ENCODE measurements at places on chromosomes 7 and 10.

DNA sequence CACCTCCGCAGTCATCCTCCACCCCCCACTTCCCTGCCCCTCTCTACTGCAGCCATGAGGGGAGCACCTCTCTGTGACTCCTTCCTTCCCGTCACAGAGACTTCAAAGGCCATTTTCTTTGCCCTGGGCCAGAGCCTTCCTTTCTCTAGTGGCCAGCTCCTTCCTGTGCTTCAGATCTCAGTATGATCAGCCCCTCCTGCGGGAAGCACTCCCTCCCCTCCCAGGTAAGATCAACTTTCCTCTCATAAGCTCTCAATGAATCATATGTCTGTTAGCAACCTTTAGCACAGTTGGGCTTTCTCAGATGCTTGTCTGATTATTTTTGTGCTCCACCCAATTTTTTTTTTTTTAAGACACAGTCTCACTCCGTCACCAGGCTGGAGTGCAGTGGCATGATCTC lies 241.0 kb upstream of the PRSS1 start:
- DNase-seq = no peak

DNA sequence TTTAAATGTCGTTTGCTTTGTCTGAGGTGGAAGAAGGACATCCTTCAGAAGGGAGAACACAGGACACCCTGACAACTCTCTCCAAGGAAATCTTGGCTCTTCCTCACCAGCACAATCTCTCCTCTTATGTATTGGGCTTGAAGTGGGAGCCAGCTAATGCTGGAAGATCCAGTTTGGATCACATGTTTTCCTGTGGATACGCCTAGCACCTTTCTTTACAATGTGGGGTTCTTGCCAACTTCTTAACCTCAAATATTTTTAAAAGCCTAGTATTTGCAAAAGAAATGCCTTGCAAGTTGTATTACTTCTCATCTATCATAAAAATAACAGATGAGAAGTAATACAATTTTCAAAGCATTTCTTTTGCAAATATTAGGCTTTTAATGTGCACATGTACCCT lies 76.4 kb downstream of the FRMD4A start:
- DNase-seq = no peak

DNA sequence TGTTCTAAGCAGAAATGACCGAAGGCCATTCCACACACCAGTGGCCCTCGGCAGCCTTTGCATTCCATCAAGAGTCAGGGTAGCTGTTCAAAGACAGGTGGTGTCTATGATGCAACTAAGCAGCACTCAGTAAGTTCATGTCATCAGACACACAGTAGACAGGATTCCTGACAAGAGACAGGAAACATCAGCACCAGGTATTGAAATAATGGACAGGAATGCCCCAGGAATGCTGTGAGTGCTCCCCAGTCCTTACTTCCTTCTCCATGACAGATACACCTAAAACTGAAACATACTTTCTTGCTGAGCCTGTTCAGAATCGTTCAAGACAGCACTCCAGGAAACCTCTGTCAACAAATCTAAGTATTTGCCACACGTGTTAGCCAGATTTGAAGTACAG lies 204.4 kb downstream of the TPST1 start:
- no peak for DNase-seq

DNA sequence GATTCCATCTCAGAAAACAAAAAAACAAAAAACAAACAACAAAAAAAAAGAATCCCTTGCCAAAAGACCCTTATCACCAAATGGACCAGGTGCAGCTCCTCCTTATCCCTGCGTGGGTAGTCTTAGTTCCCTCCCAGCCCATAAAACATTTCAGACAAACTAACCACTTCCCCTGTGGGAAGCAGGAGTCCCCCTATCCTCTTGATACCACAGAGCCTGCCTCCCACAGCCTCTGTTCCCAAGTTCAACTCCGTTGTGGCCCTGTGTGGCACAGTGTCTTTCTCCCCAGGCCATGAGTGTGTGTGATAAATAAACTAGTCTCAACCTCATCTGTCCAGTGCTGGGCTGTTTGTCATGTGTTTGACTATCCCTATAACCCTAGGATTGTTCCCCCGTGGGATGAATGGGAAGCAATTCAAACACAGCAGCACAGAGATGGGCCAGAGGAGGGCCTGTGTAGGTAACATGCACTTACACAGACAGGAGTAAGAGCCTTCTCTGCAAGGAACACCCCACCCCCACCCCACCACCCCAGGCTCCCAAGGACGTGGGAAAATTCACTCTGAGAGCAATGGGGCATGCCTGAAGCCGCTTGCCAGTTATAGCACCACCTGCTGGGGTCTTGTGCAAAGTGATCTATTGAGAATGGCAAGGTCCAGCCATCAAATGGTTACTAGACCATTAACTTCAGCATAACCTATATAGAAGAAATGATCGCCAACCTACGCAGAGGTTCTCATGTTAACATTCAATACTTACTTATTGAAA lies 147.1 kb upstream of the GHITM start:
- DNase-seq = no peak

DNA sequence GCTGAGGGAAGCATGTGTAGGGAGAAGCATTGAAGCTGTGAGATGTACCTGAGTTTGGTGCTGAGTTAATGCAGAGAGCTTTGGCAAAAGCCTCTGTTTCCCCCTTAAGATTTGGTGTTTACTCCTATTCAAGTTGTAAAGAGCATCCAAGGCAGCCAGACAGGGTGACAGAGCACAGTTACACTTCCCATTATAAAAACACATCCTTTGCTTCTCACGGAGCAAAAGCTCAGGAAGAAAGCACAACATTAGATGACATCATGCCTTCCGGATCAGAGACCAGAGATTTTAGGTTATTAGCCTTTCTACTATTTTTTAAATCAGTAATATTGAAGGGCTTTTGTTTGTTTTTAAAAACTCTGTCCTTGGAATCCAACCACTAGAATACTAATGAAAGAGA lies 182.9 kb downstream of the DOCK4 start:
- DNase-seq = no peak

DNA sequence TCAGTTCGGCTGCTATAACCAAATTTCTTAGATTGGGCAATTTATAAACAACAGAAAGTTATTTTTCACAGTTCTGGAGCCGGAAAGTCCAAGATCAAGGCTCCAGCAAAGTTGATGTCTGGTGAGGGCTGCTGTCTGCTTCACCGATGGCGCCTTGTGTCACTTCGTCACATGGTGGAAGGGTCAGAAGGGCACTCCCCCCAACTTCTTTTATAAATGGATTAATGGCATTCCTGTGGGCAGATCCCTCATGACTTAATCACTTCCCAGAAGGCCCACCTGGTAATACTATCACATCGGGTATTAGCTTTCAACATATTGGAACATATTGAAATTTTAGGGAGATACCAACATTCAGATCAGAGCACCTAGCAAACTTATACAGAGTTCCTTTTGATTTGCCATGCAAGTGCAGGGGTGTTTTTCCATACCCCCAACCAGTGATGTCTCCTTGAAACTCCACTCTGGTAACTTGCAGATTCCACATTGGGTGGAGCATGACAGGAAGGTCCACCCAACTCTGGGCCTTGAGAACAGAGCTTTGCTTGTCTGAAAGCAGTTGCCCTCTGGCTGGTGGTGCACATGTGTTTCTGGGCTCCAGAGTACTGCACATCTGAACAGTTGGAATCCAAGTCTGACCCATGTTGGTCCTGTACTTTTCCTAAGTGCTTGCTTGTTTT lies 85.1 kb upstream of the KMT2E start:
- no peak for DNase-seq
